ENCODE measurements at places on chromosomes 3 and 15. TPM values are rescaled to one million over a fixed set of nuclear protein-coding genes. Genes with fewer than 3 reads are reported as not detected.

The OR4M2 gene
- not detected for total RNA-seq

DNA sequence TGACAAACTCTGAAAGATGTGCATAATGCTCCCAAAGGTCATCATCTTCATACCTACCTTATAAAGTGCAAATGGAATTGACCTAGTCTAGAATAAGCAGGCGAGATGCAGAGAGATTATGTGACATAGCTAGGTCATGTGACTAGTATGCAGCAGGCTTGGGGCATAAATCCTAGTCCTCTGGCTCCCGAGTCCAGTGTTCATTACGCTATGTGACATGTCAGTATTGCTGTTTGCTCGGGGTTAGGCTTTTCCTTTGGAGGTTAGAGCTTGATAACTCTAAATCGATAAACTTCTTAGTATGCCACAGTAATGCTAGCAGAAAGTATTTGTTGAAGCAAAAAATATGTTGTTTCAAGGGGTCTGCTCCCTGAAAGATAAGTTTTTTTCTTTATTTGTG, 481.7 kb upstream of the TPRG1 start:
- H3K36me3 ChIP-seq = no peaks in the 10 kb centered on the region
- H3K27me3 ChIP-seq = no peaks in the 10 kb centered on the region
- no peak for DNase-seq
- no peak overlapping the region for H3K4me3 ChIP-seq
- peaks cover 5% of the 10 kb centered on the region for H3K4me1 ChIP-seq

DNA sequence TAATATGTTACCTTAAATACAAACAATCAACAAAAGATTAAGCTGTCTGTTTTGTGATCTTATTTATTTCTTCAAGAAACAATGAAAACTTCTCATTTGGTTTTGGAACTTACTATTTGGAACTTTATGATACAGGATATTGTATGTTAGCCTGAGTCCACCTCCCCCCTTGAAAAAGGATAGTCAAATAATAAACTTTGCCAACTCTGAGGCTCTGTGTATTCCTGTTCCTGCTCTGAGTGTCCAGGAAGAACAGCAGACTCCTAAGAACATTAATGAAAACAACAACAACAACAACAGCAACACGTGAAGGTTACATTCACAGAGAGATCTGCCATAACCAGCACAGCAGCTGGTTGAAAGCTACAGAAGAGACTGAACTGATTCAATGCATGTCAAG, 108.1 kb upstream of the AADACL2 start:
- DNase-seq = no peak
- no peaks in the 10 kb centered on the region for H3K36me3 ChIP-seq
- H3K27me3 ChIP-seq = no peaks in the 10 kb centered on the region
- H3K4me3 ChIP-seq = no peak overlapping the region
- H3K4me1 ChIP-seq = no peaks in the 10 kb centered on the region
- H3K27ac ChIP-seq = no peak overlapping the region

The MAP6D1 gene
- total RNA-seq = 0.47 TPM

The GREM1 gene
- not detected for total RNA-seq

The GXYLT2 gene
- not detected for total RNA-seq

GRCh38 chr3:158110658-158111018, 749 bp downstream of the RSRC1 start:
- peak overlapping the region; percentile 94 for H3K4me3 ChIP-seq
- peak overlapping the region; percentile 87 for H3K27ac ChIP-seq
- no peak for DNase-seq

The TEX55 gene
- total RNA-seq = not detected

DNA sequence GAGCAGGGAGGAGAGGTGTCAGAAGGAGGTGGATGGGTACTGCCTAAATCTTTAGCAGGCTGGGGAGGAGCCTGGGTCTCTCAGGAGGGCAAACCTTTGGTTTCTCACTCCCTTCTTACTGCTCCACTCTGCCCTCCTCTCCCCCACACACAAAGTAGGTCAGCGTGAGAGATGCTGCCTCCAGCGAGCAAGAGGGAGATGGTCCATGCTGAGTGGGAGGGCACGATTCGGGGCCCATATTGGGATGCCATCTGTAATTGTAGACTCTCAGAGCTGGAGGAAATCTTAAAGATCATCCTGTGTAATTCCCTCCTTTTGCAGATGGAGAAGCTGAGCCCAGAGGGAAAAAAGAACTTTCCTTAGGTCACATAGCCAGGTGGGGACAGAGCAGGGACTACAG, 34.2 kb upstream of the SYN2 start:
- H3K36me3 ChIP-seq = no peaks in the 10 kb centered on the region
- no peak for DNase-seq
- no peaks in the 10 kb centered on the region for H3K4me1 ChIP-seq
- H3K27ac ChIP-seq = no peak overlapping the region
- H3K27me3 ChIP-seq = peaks cover 13% of the 10 kb centered on the region

The GOLGA8S gene
- total RNA-seq = 0.73 TPM

- H3K27me3 ChIP-seq = no peaks in the 10 kb centered on the region
- H3K36me3 ChIP-seq = peaks cover 37% of the 10 kb centered on the region
- no peak overlapping the region for H3K4me3 ChIP-seq
- no peak for DNase-seq
Measured at GRCh38 chr3:52473026-52473425, 17.6 kb downstream of the NISCH start.

GRCh38 chr15:60798821-60799220, 319.9 kb upstream of the ICE2 start:
- no peak for DNase-seq
- H3K36me3 ChIP-seq = peaks cover 2% of the 10 kb centered on the region
- peaks cover 46% of the 10 kb centered on the region for H3K4me1 ChIP-seq
- H3K27me3 ChIP-seq = peaks cover 7% of the 10 kb centered on the region

The PP2D1 gene
- not detected for total RNA-seq

- H3K36me3 ChIP-seq = no peaks in the 10 kb centered on the region
- peaks cover 3% of the 10 kb centered on the region for H3K4me1 ChIP-seq
- peaks cover 15% of the 10 kb centered on the region for H3K27me3 ChIP-seq
- DNase-seq = no peak
Measured at GRCh38 chr3:190701096-190701532, 161.4 kb downstream of the GMNC start.

The FRMD4B gene
- 68.2 TPM for total RNA-seq

DNA sequence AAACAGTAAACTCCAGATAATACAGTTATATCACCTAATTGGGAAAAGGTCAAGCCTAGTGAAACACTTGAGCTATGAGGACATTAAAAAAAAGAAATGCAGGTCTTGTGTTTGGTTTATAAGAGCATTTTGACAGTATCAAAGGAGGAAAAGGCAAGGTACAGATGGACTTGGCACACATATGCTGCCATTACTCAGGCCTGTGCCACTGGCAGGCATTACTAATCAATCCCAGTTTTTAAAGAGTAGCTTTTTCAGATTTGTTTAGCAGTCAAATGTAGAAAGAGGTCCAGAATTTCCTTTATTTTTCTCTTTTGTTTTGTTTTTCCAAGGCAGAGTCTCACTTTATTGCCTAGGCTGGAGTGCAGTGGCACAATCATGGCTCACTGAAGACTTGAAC, 38.9 kb downstream of the MDFIC2 start:
- no peaks in the 10 kb centered on the region for H3K36me3 ChIP-seq
- no peaks in the 10 kb centered on the region for H3K27me3 ChIP-seq
- H3K4me1 ChIP-seq = no peaks in the 10 kb centered on the region
- H3K27ac ChIP-seq = no peak overlapping the region
- no peak overlapping the region for H3K4me3 ChIP-seq

DNA sequence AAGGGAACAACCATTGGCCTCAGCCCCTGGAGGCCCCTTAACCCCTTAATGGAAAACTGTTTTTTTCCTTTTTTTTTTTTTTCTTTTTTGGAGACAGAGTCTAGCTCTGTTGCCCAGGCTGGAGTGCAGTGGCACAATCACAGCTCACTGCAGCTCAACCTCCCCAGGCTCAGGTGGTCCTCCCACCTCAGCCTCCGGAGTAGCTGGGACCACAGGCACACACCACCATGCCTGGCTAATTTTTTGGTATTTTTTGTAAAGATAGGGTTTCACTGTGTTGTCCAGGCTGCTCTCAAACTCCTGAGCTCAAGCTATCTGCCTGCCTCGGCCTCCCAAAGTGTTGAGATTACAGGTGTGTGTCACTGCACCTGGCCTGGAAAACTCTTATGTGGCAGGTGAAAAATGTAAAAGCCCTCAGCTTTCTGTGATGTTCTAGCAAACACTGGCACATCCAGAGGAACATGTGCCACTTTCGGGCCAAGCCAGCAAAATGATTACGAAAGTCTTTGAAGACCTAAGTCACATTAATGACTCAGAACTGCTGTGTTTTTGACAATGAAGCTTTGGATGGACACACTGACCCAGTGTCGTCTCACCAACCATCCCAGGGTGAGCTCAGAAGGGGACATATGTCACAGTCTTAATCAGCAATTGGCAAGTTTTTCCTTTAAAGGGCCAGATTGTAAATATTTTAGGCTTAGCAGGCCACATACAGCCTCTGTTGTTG, 189.3 kb upstream of the TPM1 start:
- H3K36me3 ChIP-seq = no peaks in the 10 kb centered on the region
- no peak overlapping the region for H3K27ac ChIP-seq
- H3K4me1 ChIP-seq = peaks cover 7% of the 10 kb centered on the region
- H3K27me3 ChIP-seq = peaks cover 27% of the 10 kb centered on the region

Data from activated CD8-positive, alpha-beta memory T cell treated with anti-CD3 and anti-CD28 coated beads, Interleukin-2, amount 10 ng/mL, durations not matched to agents 7 days and 5 days (primary cell).